ENCODE measurements at places on chromosomes 5 and 9.
A peak's percentile ranks its signal among the peaks of the same experiment; 100 is the strongest.

DNA sequence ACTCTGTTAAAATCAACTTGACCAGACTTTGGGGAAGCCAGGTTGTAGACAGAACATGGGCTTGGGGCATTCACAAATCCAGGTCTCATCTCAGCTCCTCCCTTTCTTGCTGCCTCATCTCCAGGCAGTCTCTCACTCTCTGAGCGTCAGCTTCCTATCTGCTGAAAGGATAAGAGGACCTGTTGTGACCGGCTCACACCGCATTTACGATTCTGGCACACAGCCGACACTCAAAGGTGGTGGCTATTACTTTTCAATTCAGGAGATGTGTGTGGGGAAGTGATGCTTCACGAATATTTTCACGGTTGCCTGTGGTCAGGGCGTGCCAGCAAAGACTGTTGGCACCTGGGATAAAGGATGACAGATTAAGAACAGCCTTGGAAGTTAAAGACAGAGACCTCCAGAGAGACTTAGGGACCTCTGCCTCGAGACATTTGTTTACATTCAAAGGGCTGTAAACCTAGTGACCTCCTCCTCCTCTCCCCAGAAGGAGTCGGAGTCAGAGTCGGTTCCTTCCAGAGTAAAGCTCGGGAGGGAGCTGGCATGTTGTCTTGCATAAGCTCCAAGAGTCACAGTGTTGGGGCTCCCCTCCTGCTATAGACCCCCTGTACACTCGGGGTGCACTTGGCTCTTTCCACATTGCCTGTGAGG lies 83.2 kb downstream of the AK8 start:
- DNase-seq: no peak

GRCh38 chr5:35543408-35543807 lies 74.3 kb upstream of the SPEF2 start:
- DNase-seq: no peak

- DNase-seq: peak; percentile 24
Observed at GRCh38 chr9:120579139-120580050, 572 bp downstream of the CDK5RAP2 start.

- no peak for DNase-seq
Observed at GRCh38 chr5:110268283-110268682, 458.2 kb downstream of the TMEM232 start.

DNA sequence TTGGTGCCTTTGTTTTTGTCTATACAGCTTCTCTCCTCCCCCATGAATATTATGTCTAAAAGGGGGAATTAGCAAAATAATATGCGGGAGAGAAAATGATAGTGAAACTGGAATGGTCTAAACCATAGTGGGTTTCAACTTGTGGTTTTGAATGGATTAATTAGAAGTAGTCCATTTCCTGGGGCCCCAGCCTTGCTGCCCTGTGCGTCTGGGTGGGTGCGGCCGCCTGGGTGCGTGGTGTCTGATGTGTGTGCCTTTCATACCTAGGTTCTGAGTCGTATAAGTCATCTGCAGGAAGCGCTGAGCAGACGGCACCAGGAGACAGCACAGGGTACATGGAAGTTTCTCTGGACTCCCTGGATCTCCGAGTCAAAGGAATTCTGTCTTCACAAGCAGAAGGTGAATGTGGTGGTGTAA lies 120.0 kb upstream of the CACNA1B start:
- DNase-seq: no peak

DNA sequence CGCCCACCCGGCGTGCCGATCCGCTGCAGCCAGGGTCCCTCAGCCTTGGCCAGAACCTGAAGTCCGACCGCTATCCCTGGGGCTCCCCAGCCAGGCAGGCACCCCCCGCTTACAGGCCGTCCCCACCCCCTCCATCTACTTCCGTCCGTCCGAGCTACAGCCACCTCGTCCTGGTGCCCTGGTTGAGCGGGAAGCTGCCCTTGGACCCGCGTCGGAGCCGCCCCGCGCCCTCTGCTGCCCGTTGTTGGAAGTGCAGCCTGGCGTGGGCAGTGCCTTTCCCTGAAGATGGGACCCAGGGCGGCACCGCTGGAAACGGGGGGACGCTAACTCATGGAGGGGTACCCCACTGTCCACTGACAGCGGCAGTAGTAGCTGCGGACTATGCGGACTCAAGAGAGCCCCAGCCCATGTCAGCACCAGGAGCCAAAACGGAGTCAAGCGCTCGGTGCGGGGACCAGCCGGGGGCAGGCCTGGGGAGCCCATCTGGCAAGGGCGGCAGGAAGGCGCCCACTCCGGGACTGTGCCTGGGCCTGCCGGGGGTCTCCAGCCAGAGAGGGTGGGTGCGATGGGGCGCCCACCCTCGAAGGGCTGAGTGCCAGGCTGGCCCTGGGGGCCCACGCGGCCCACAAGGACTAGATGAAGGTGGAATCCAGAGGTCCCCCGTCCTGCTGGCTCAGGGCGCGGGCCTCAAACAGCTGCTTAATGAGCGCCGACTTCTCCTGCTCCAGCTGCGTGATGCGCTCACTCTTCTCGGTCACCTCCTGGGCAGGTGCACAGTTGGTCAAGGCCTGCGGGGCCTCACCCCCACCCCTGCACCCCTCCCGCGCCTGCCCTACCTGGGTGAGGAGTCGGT lies 6.1 kb downstream of the SAPCD2 start:
- no peak for DNase-seq
